ENCODE measurements at places on chromosomes 5 and 9. TPM values are rescaled to one million over a fixed set of nuclear protein-coding genes. Genes with fewer than 3 reads are reported as not detected.

- DNase-seq, result no peak
- no peak within 1 kb of the TSS for H3K27ac ChIP-seq
Measured at GRCh38 chr5:136192526-136193321, at the start of gene SMIM32. TSS of gene SMIM32 (minus strand) at chr5:136193162. CDS start at chr5:136192524, 638 bp downstream.

DNA sequence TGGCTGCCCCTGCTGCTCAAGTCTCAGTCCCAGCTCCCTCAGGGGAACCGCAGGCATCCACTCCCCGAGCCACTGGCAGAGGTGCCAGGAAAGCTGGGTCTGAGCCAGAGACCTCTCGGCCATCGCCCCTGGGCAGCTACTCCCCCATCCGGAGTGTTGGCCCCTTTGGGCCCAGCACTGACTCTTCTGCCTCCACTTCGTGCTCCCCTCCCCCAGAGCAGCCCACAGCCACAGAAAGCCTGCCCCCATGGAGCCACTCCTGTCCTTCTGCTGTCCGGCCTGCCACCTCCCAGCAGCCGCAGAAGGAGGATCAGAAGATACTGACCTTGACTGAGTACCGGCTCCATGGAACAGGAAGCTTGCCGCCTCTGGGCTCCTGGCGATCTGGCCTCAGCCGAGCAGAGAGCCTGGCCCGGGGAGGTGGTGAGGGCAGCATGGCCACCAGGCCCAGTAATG, 49.8 kb upstream of the TESK1 start:
- H3K4me3 ChIP-seq, result no peak overlapping the region
- no peaks in the 10 kb centered on the region for H3K4me1 ChIP-seq
- DNase-seq, result no peak
- no peaks in the 10 kb centered on the region for H3K36me3 ChIP-seq

GRCh38 chr9:128892221-128892921, 10.4 kb downstream of the LRRC8A start:
- peak overlapping the region; percentile 74 for H3K27ac ChIP-seq
- DNase-seq, result peak; percentile 33
- H3K27me3 ChIP-seq, result no peaks in the 10 kb centered on the region
- peaks cover 49% of the 10 kb centered on the region for H3K36me3 ChIP-seq
- peaks cover 64% of the 10 kb centered on the region for H3K4me1 ChIP-seq

Gene PCA3
- total RNA-seq, result not detected
